Stimulated activated CD4-positive, alpha-beta T cell treated with anti-CD3 and anti-CD28 coated beads, Interleukin-15, amount 100 ng/mL, for 24 hours (primary cell): ENCODE measurements at places on chromosomes 5 and 9.
A peak's percentile ranks its signal among the peaks of the same experiment; 100 is the strongest.

GRCh38 chr9:93456504-93456903 lies 3.1 kb upstream of the FAM120AOS start:
- no peak for DNase-seq

GRCh38 chr9:110638381-110638954 lies 30.1 kb upstream of the MUSK start:
- no peak for DNase-seq

DNA sequence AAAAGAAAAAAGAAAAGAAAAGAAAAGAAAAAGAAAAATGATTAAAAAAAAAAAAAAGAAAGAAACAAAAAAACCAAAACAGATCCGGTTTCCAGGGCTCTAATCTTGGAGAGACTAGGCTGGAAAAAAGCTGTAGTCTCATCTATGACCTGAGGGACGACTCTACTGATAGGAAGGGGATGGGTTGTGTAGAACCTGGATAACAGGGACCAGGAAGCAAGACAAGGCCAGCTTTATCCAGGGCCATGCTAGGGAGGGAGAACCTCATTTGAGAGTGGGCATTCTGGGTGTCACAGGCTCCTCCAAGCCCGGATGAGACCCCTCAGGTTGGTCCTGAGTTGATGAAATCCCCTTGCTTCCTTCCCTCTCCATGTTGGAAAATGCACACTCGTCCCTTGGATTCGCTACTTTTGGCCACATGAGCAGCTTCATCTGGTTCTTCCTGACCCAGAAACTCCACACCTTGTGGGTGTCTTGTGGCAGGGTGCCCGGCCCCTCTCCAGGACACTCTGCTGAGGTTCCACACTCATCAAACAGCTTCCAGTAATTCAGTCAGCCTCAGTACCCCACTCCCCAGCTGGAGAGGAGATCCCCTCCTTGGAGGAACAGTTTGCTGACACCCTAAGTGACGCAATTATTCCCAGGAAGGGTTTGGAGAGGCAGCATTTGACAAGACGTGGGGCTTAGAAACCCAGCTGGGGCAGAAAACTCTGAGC lies 71.1 kb upstream of the LHFPL2 start:
- DNase-seq, result no peak

DNA sequence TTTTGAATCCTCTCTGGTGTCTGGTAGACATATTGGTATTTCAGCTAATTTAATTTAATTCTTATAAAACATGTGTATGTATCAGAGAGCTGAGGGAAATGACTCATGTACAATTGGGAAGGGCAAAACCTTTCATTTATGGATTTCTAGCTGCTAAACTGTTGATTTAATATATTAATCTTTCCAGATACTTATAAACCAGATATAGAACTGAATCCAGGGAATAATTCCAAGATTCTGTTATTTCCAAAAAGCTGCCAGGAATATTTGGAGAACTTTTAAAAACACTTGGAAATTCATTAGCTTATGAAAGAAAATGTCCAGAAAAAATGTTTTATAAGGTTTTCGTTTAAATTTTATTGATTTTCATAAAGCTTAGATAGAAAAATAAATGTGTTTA lies 295.5 kb downstream of the YTHDC2 start:
- DNase-seq, result no peak

GRCh38 chr9:91946653-91947488 lies 3.2 kb downstream of the ROR2 start:
- DNase-seq, result no peak

DNA sequence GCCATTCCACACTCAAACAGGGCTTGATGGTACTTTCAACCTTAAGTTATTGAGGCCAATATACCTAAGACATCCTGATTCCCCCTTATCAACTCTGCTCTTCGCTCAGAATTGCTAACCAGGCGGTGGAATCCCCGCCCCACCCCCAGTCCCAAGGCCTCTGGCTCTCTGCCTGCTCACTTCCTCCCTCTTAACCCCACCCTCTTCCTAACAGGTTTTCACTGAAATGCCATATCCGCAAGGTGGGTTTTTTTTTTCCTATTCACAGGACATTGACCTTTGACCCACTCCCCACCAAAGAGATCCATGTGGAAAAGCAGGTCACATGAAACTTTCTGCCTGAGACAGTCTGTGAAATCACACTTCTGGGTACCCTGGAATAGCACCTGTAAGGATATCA lies 66.6 kb upstream of the IFNK start:
- DNase-seq, result peak; percentile 8

- DNase-seq, result no peak
These were observed 69.8 kb upstream of the CCDC112 start for GRCh38 chr5:115366223-115366622.

DNA sequence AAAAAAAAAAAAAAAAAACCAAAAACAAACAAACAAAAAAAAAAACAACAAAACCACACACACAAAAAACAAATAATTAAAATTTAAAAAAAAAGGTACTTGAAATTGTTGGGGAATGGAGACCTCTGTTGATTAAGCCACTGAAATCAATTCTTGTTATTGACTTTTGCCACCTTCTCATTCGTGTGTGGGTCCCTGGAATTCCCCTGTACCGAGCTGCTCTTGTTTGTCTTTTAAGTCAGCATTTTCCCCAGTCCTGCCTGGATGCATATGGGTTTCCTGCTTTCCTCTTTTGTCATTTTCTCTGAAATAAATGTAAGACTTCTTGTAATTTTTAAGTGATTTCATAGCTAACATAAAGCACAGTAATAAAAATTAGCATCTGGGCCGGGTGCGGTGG lies 45.5 kb downstream of the GPBP1 start:
- DNase-seq, result peak; percentile 19

GRCh38 chr5:88680253-88681132 lies 202.5 kb downstream of the MEF2C start:
- DNase-seq, result peak; percentile 85

- DNase-seq, result peak; percentile 75
These were observed 12.9 kb downstream of the ITGA1 start for GRCh38 chr5:52800394-52801213.

- DNase-seq, result no peak
These were observed 457.6 kb downstream of the SLCO4C1 start for GRCh38 chr5:101838435-101838834.

DNA sequence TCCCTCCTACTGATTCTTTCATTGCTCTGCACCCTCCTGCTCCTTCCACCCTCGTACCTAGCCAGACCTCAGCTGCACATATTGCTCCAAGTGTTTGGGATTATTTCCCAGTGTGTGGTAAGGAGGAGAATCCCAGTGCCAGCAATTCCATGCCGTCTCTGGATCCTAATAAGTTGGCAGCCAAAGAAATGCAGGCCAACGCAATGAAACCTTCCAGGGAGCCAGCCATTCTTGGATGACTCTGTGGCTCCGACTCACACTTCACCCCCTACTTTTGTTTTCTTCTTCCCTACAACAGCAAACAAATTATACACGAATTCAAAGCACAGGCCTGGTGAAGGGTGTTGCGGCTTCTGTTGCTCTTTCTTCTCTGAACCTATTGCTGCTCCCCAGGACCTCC lies 82.5 kb upstream of the SLC1A3 start:
- DNase-seq, result no peak

- DNase-seq, result no peak
These were observed 12.5 kb upstream of the MAMDC2 start for GRCh38 chr9:70031141-70031545.

- no peak for DNase-seq
These were observed 107.4 kb downstream of the LMNB1 start for GRCh38 chr5:126884269-126884819.

DNA sequence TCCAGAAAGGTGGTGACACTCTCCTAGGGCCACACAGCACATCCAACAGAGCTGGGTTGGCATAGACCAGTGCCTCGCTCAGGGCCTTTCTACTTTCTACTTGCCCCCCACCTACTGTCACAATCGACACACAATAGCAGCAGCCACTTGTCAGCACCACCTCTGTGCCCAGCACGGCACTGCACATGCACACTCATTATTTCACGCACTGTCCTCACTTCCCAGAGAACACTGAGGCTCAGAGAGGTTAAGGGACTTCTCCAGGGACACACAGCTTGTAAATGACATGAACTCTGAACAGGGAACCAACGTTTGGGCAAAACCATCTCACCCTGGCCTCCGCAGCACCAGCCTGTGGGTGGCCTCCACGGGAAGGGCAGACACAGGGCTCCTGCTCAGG lies 70.9 kb upstream of the STXBP1 start:
- no peak for DNase-seq
